ENCODE measurements at places on chromosomes 12 and 14.

GRCh38 chr12:31390991-31391390 is 65.0 kb upstream of the SINHCAF start:
- DNase-seq = no peak

DNA sequence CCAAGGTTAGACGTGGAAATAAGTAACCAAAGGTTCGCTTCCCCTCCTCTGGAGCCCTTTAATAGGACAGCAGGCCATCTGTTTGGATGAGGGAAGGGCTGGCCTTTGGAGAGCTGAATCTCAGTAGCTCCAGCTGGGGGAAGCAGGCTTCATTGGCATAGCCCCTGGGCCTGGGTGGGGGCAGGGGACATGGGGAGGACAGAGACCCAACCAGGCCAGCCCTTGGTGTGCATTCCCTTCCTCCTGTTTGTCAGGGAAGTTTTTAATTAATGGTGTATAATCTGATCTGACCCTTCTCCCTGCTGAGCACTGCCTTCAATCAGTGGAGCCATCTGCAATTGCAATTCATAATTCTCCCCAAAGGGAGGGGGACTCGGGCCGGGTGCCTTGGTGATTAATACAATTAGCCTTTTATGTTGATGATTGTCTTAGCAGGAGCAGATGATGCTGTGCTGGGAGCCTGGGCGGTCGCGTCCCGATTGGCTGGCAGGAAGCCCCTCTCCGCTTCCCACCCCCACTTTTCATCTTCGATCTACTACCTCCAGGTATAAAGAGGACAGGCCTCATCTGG is 6.4 kb downstream of the AQP6 start:
- DNase-seq = no peak

DNA sequence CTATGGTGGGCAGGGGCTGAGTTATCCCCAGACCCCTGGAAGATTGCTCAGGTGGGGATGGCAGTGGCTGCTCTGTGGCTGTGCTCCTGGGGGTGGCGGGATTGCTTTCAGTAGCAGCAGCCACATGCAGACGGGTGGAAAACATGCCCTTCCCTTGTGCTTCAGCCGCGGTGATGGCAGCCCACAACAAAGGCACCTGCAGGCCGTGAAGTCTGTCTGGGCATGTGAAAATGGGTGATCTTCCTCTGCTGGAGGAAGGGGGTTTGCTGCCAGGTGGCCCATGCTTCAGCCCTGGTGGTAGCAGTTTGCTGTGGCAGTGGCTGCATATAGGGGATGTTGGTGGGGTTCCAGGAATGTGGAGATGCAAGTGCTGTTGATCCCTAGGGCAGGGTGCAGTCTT is 326.2 kb upstream of the RGS6 start:
- DNase-seq = peak; percentile 20

- DNase-seq = no peak
These were observed 146.5 kb downstream of the SAMD4A start for GRCh38 chr14:54713379-54713778.

DNA sequence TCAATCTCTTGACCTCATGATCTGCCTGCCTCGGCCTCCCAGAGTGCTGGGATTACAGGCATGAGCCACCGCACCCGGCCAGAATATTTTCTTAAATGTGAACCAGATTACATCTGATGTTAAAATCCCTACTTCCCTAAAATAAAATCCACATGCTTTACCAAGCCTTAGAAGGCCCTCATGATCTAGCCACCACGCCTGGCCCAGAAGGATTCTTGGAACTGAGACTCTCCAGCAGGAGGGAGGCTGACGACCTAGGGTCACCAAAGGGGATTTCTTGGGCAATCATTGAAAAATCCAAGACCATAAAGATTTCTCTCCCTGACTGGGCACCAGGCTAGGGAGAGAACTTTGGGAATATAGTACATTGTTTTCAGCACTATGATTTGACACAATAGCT is 25.2 kb upstream of the RASSF3 start:
- DNase-seq = no peak

DNA sequence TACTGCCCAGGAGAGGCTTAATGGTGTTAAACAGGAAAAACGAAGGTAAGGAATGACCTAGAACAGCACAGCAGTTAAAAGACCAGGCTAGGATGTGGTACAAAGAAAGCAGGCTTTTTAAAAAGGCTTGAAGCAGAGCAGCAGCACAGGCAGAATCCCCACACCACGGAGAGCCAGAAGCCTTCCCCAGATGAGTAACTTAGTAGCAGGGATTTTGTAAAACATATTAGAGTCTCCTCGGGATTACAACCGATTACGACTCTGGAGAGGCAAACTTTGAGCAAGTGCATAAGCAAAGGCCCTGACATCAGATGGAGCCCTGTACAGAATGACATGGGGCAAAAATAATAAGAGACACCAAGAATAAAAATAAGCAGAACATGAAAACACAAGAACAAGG is 37.1 kb upstream of the DHRS4 start:
- no peak for DNase-seq
